ENCODE measurements at places on chromosomes 12 and 14.

DNA sequence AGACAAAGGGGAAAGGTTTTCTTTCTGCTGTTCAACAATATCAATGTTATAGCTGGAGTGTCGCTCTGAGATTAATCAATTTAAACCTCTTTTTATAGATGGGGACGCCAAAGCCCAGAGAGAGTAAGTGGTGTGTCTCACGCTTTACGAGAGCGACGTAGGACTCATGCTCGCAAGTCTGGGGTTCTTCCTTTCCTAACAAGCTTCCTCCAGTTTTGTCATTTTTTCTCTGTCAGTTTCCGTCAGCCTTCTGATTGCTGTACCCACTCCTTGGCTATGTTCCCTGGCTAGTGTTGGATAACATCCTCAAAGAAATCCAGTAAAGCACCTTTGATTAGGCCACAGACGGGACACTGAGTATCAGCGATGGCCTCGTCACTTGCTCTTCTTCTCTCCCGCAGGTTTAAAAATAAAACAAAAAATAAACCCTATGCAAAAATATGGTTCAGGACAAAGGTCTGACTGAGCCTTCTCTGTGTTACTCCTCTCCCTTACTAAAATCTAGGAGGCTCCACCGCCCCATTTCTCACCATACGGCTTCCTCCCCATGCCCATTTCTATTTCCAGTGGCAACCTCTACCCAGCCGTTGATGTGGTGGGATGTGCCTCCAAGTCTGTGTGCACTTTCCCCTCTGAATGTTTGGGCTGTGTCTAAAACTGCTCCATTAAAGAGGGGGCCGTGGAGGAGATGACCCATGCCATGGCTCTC lies 172.7 kb upstream of the PARP11 start:
- no peak for DNase-seq

- peak; percentile 44 for DNase-seq
Observed at GRCh38 chr12:109393437-109394345, 46.0 kb downstream of the MYO1H start.

- DNase-seq: no peak
Observed at GRCh38 chr12:42486407-42486806, 103.1 kb downstream of the PRICKLE1 start.

- peak; percentile 92 for DNase-seq
Observed at GRCh38 chr14:103542605-103543088, 13.7 kb downstream of the TRMT61A start.

- no peak for DNase-seq
Observed at GRCh38 chr12:12721176-12721751, 4.1 kb downstream of the CDKN1B start.

- peak; percentile 37 for DNase-seq
Observed at GRCh38 chr14:104094709-104095425, 9.4 kb downstream of the ASPG start.
